ENCODE measurements at places on chromosomes 13 and 19. TPM values are rescaled to one million over a fixed set of nuclear protein-coding genes. Genes with fewer than 3 reads are reported as not detected.

DNA sequence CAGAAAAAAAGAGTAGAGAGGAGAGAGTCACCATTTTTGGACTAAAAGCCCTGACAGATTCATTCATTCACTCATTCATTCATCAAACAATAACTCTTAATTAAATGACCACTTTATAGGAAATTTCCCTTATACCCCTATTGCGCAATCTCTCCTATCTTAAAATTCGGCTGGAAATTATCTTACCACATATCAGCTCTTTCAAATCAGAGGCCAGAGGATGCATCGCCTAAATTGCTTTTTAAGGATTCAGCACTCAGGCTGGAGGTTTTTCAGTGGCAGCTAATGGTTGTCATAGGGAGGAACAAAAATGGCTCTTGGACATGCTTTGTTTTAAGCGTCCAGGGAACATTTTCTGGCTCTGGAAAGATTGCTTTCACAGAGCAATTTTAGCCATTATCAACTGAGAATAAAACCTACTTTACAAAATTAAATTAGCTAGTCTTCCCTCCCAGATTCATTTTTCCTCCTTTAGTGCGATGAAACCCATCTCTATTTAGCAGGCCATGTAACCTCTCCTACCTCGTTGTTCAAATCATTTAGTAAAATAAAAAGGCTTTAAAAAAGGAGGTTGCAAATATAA is 115.2 kb downstream of the OLFM4 start:
- DNase-seq, result no peak

DNA sequence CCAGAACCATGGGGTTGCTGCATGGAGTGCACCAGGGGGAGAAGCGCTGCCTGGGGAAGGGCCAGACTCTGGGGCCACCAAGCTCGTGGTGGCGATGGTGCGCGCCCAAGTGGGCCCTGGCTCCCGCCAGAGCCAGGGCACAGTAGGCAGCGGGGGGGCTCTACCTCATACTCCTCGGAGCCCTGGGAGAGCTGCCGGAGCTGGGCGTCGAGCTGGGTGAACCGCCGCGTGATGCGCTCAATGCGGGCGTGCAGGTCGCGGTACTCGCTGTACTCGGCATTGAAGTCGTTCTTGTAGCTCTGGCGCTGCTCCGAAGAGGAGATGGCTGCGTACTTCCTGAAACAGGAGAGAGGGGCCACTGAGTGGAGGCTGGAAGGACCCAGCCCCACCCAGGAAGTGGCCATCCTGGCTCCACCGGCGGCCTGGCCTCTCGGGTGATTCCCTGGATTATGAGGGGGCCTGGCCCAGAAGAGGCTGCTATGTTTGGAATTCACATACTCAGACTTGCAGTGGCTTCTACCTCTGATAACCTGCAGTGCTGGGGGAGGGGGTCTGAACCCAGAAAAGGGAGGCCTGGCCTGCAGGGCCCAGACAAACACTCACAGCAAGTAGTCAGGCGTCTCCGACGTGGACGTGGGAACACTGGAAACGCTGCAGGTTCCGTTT is 8.3 kb upstream of the ISYNA1 start:
- DNase-seq, result no peak

DNA sequence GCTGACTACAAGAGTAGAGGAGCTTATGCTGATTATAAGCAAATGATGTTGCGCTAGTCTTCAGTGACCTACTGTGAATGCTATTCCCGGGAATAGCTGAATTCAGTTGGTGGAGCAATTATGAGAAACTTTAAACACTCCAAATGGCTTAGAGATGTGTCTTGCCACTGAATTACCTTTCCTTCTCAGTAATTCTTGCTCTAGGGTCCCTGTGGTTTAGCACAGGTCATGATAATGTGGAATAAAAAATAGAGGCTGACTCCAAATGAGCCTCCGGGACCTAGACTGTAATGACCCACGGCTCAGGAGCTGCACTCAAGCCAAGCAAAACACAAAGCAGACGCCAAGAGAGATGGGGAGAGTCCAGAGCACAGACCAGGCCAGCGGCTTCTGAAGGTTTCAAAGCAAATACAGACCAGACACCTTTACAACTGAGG is 124.7 kb downstream of the RGCC start:
- no peak for DNase-seq

GRCh38 chr13:106619688-106620555 is 52.0 kb upstream of the ARGLU1 start:
- no peak for DNase-seq

DNA sequence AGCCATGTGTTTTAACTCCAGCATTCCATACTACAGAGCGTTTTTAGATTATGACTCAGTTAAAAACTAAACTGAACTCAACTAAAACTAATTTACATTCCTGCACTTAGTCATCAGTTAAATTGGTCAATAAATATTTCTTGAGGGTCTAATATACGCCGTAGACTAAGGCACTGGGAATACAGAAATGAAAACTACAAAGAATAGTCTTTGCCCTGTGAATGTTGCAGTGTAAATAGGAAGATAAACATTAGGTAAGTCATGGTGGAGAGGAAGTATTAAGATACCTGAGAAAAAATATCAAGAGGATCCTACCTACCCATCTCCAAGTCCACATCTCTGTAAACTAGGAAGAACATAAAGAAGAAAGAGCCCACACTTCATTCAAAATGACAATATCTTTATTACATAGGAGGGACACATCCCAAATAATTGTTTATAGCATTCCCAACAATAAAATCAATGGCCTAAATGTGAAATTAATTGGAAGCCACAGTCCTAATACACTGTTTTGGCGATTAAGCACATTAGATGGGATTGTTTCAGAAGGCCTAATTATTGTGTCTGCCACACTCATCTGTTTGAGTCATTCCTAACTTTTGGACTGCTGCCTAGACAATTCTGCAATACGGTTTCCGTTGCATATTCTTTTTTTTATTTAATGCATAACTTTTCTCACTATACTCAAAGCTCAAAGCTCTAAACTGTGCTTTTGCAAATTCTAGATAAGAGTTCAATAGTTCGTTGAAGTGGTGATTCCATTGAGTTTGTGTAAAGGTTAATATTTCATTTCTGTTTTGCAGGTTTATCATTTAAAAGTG is 52.9 kb downstream of the MBNL2 start:
- no peak for DNase-seq

ZNF296 gene
- total RNA-seq, result not detected

All from heart right ventricle (tissue), 16 donors.